Right atrium auricular region (tissue), 2 donors: ENCODE measurements at places on chromosomes 16 and 17. TPM values are rescaled to one million over a fixed set of nuclear protein-coding genes. Genes with fewer than 3 reads are reported as not detected.

The HBA1 gene
- 1,137 TPM for total RNA-seq

The ELAC2 gene
- 55.2 TPM for total RNA-seq

- no peak for DNase-seq
These were observed 239.4 kb upstream of the TBX2 start for GRCh38 chr17:61160204-61160603.

- DNase-seq = no peak
These were observed 85.3 kb downstream of the OR1D5 start for GRCh38 chr17:2978116-2978515.

- DNase-seq = no peak
These were observed 9.6 kb upstream of the APPBP2 start for GRCh38 chr17:60535382-60536279.

The HP gene
- total RNA-seq = 1,105 TPM

The FN3KRP gene
- total RNA-seq = 6.1 TPM

The KRTAP3-1 gene
- not detected for total RNA-seq

- no peak for DNase-seq
These were observed 93.2 kb upstream of the SIAH1 start for GRCh38 chr16:48478393-48478792.

DNA sequence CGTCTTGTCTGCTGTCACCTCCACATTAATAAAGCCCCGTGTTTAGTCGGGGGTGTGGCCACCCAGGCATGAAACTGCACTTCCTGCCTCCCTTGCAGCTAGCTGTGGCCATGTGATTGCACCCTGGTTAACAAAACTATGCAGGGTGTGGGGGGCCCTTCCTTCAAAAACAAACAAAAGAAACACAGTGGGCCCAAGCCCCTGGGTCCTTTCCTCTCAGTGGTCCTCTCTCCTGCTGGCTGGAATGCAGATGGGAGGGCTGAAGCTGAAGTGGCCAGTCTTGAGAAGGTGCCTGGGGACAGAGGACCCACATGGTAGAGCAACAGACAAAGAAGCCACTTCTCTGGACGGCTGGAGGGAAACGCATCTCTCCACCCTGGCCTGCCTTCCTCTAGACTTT is 38.0 kb upstream of the FOXF1 start:
- DNase-seq = no peak

DNA sequence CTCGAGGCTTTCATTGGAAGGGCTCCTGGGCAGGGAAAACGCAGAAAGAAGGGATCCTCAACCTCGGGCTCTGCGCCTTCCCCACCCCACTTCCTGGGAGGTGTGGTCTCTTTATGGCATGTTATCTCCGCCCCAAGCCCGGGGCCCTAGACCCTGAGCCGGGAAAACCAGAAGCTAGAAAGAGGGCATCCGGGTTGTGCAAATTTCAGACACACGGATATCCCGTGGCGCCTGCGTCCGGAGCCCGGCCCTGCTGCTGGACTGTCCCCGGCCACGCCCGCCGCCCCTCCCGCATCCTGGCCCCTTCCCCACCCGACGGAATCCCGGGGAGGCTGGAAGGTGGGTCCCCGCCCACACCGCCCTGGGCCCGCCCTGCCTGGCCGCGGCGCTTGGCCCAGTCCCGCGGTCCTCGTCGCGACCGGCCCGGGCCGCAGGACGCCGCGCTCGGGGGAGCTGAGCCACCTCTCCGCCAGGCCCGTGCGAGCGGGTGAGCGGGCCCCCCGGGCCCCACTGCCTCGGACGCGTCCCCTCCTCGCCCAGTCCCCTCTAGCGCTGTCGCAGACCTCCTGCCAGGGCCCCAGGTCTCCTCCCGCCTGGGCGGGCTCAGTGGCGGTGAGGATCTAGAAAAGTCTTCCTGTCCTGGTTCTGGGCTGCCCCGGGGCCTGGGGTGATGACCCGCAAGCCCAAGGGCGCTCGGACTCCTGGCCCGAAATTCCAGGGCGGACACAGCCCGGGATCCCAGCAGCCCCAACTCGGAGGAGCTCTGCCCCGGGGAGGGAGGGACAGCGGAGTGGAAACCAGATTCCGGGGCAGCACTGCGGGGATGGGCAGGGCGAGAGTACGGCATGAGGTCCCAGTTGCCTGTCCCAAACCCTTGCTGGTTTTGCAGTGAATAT is at the start of gene SLC16A5:
SLC16A5 (plus strand) TSS at position 397 of the 896 bp plus-strand sequence. CDS start 5,683 bp downstream, outside the sequence.
- DNase-seq = peak; percentile 89

GRCh38 chr16:86462334-86463084 is 47.8 kb upstream of the FOXF1 start:
- DNase-seq = no peak

- DNase-seq = no peak
These were observed 26.8 kb downstream of the C17orf75 start for GRCh38 chr17:32315171-32315570.

GRCh38 chr16:28062847-28063521 is 530 bp downstream of the GSG1L start:
- DNase-seq = no peak

The RAB40C gene
- 13.5 TPM for total RNA-seq

The HS3ST6 gene
- total RNA-seq = not detected

GRCh38 chr17:18379246-18380146 is 1.9 kb downstream of the EVPLL start:
- no peak for DNase-seq

The ADAMTS18 gene
- not detected for total RNA-seq

The GLP2R gene
- 1.0 TPM for total RNA-seq

GRCh38 chr17:51322390-51323029 is 62.2 kb downstream of the UTP18 start:
- no peak for DNase-seq

DNA sequence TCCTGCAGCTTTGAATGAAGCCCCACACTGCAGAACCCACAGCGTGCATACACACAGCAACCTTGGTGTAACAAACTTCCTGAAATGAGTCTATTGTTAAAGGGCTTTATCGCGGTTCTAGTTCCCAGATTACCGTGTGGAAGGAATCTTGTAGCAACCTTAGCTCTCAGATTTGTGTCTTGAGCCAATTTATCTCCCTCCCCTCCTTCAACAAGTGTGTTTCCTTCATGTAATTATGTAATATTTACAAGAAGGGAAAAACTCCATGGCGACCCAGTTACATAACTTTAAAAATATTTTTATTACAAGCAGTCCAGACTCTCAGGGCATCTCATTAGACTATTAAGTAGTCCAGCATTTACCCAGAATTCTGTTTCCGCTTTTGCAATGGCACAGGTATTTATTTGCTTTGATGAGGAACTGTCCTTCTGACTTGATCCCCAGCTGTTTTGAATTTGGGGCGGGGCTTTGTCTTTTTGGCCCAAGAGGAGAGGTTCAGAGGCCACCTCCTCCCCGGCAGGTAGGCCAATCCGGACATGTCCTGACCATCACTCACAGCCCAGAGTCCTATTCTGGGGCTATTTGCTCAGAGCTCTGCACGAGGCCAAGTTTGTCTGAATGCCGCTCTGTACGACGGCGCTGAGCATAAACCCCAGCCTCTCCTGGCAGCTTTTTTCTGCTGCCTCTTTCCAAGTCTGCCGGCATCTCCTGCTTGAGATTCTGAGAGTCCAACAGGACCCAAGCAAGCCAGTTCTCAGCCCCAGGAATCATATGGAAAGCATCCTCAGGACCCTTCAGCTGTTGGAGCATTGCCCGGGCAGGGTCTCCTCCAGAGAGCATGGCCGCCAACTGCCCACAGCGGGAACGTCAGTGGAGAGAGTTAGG is 35.6 kb downstream of the CLEC16A start:
- DNase-seq = peak; percentile 73

- DNase-seq = no peak
These were observed 36.8 kb upstream of the PABPN1L start for GRCh38 chr16:88903267-88903666.

- DNase-seq = no peak
These were observed 36.3 kb downstream of the LYRM9 start for GRCh38 chr17:27856676-27857432.

DNA sequence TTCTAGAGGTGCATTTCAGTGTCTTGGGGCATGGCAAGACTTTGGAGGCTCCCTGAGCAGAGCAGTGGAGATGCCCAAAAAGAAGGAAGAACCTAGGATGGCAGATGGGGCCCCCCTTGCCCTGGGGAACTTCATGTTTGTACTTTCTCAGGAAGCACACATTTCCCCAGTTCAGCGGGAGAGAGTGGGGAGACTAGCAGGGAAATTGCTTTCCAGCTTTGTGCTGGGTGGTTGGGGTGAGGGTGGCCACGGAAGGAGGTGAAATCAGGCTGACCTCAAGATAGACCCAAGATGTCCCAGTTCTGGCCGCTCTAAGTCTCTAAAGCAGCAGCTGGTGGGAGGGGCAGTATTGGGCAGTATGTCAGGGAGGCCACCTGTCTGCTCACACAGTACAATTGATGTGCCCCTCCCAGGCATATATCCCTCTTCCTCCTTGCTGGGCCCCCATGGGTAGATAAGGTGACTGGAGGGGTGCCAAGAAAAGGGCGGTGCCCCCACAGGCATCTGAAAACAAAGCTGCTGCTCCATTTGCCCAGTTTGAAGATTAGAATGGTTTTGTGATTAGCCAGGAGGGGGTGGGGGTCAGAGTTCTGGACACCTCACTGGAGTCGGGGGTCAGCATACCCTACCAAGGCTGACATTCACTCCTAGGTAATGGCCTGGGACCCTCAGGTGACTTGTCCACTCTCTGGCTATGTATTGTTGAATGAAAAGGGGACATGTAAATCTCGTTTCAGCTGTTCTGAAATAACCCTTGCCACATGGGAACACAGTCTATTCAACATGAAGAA is 17.1 kb upstream of the NAGLU start:
- DNase-seq = peak; percentile 77

The DRC3 gene
- total RNA-seq = 1.7 TPM

- no peak for DNase-seq
These were observed 39.9 kb upstream of the MYH10 start for GRCh38 chr17:8670421-8670820.

DNA sequence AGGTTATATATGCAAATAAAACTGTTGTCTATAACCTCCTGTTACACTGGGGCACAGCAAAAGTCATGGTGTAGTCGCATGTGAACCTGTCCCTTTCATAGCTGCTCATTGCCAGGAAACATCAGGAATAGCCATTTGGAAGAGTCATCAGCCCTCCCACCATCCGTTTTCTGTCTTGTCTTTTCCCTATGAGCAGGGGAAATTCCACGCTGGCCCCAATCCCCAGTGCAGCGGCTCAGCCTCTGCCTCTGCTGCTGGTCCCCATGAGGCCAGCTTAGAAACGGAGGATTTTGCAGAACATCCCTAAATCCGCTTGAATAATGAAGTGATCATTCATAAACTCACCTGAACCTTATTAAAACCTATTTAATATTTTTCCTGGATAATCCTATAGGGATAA is 10.5 kb downstream of the MAPT start:
- no peak for DNase-seq

DNA sequence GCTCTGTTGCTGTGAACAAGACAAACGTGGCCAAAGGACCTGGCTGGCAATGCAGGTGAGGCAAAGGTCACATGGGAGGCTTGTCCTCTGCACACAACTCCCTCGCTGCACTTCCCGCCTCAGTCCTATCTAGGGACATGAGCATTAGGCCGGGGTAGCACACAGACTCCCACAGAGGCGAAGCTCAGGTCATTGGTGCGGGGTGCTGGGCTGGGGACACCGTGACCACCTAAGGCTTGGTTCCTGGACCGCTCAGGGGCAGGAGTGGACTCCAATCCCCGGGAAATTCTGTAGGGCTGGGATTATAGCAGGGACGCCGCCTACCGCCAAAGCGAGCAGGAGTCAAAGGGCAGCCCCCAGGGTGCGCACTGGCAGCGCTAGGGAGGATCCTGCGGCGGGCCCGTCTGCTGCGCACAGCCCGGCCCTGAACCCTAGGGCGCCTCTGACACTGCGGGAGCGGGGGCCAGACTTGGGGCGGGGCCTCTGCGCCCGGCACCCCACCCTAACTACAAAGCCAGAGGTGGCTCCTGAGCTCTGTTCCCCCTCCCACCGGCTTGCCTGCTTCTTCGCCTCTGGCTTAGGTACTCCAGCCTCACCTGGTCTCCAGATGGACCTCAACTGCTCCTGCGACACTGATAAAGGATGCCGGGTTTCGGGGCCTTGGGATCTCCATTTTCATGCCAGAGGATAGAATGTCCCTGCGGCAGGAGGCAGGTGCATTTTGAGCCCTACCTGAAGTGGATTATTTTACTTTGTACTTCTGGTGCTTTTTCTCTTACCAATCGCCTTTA is 3.9 kb upstream of the MT1B start:
- no peak for DNase-seq

DNA sequence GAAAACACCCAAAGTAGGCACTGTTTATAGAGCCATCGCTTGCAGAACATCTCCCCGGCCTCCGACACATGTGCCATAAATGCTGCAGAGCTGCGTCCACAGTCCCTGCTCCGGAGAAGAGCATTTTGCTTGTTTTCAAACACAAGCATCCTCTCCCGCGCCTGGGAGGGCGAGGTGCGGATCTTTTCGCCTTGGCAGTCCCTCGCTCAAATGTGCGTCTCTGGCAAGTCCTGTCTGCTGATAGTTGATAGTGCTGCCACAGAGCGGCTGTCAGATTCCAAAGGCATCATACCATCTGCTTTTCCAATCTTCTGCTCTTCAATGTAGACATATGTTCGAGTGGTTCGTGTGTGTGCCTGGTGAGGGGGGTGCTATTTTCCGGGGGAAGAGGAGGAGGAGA is 603.7 kb downstream of the MAF start:
- DNase-seq = no peak

DNA sequence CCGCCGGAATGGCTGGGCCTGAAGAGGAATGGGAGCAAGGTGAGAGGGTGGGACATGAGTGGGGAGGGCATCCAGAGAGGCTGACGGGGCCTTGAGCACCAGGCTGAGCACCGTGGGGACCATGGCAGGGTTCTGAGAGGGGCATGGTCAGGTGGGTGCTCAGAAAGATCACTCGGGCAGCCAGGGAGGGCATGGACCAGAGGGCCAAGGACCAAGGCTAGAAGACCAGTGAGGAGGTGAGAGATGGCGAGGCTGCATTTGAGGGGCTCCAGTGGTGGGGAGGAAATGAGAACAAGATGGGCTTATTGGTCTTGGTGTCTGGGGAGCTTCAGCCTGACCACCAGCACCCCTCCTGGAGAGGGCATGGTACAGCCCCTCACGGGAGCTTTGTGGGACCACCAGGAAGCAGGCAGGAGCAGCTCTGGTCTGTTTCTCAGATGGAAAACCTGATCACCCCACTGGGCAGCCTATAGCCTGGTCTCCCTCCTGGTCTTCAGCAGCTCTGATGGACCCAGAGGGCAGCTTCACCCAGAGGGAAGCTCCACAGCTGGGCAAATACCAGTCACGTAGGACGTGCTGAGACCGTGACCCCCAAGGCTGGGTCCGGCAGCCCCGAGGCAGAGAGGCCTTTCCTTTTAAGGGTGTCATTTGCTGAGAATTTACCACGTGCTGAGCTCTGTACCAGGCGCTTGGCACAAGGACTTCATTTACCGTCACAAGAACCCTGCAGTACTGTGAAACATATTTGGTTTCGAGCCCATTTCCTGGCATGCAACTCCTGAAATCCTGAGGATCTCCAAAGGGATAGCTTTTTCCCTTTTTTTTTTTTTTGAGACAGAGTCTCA is 11.4 kb upstream of the NCBP3 start:
- DNase-seq = no peak

- DNase-seq = peak; percentile 62
These were observed 3.0 kb upstream of the CHD3 start for GRCh38 chr17:7885367-7886226.

GRCh38 chr17:65220732-65221131 is 83.6 kb downstream of the RGS9 start:
- no peak for DNase-seq

The SOX9 gene
- 7.0 TPM for total RNA-seq

GRCh38 chr17:11404431-11405276 is 163.6 kb downstream of the SHISA6 start:
- no peak for DNase-seq

GRCh38 chr16:25024900-25025299 is 9.7 kb upstream of the ARHGAP17 start:
- DNase-seq = no peak

The TBX2 gene
- total RNA-seq = 4.3 TPM

The NPIPA7 gene
- 3.5 TPM for total RNA-seq

GRCh38 chr17:50440838-50441829 is 15.1 kb downstream of the ACSF2 start:
- DNase-seq = no peak
